Testis (tissue), 5 donors: ENCODE measurements at places on chromosomes 1 and 21. TPM values are rescaled to one million over a fixed set of nuclear protein-coding genes. Genes with fewer than 3 reads are reported as not detected.
A peak's percentile ranks its signal among the peaks of the same experiment; 100 is the strongest.

The RPF1 gene
- 49.2 TPM for total RNA-seq

- DNase-seq = no peak
These were observed 143.0 kb upstream of the MAGI3 start for GRCh38 chr1:113247355-113247754.

DNA sequence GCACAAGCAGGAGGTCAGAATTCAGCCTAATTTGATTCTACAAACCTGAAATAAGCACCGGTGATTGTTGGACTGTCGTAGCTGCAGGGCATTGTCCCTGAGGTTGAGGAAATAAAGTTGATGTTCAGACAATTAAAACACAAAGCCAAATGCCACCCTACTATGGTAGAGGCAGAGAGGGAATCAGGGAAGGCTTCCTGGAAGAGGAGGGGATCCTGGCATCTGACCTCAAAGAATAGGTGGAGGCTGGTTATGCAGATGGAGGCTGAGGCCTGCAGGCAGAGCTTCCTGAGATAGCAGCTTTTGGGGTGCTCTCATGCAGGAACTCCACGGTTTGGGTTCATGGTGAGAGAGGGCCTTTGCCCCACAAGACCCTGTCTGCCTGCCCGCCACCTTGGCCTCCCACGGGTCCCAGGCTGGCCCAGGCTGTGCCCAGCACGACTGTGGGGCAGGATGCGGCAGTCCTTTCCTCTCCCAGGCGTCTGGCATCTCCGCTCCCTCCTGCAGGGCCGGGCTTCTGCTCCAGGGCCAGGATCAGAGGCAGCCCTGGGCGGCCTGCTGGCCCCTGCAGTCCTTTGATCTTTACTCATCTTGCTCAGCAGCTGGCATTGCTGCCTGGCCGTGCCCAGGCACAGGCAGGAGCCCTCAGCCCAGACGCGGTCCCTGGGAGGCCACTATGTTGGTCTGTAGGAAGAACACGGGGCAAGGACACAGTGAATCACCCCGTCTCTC, 134.1 kb upstream of the VAMP3 start:
- no peak for DNase-seq

- peak; percentile 72 for DNase-seq
These were observed 34.4 kb upstream of the SLC30A1 start for GRCh38 chr1:211613108-211613947.

DNA sequence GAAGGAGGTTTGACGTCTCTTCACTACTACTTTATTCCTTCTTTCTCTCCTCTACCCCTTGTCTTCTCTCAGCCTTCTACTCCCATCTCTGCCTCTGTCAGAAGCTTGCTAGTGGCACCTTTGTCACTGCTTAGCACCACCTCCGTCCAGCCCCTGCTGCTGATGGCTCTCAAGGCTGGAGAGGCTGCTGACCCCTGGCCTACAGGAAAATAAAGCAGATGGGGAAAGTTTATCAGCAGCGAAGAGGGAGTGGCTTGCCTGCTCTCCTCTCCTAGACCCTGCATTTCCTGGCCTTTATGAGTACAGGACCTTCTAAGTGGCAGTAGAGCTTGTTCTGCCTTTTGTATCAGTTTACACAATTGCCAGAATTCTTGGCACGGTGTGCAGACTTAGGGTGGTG, 27.0 kb downstream of the PROX1 start:
- DNase-seq = no peak

The CYP4X1 gene
- total RNA-seq = 10.4 TPM

DNA sequence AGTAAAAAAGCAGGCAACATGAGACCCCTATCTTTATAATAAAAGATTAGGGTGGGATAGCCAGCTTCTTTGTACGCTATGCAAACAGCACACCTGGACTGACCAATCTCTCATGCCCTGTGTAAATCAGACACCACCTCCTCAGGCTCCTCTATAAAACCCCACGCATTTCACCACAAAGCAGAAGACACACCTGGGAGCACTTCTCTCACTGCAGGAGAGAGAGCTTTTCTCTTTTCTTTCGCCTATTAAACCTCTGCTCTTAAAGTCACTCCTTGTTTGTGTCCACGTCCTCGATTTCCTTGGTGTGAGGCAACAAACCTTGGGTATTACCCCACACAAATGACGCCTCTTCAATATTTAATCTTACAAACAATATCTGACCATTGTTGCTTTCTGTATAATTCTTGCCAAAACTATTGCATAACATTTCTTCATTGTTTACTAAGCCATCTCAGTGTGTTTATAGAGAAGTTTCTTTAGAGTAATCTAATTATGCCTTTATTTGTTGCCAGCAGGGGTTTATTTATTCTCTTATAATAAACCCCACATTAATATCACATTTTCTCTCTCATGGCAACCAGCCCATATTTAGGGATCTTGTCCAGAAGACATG, 31.6 kb upstream of the NUF2 start:
- DNase-seq = no peak

DNA sequence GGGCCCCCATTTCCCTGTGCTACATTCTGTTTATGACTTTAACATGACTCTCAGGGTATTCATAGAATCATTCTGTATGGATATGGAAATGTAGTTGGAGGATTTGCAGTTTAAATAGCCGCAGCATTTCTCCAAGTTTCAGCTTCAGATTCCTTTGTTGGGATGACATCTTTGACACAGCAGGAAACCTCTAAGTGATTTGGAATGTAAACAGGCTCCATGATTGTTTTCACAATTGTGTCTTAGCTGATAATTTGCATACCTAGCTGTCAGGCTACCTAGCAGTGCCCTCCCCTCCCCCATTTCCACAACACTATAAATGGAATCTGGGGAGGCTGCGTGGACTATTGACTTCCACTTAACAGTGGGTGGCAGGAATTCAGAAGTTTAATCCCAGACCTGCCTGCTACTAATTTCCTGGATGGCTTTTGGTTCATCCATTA, 290.2 kb downstream of the HLX start:
- DNase-seq = no peak

The L1TD1 gene
- total RNA-seq = 8.4 TPM

GRCh38 chr1:70072231-70072751, 133.1 kb downstream of the LRRC40 start:
- DNase-seq = no peak

DNA sequence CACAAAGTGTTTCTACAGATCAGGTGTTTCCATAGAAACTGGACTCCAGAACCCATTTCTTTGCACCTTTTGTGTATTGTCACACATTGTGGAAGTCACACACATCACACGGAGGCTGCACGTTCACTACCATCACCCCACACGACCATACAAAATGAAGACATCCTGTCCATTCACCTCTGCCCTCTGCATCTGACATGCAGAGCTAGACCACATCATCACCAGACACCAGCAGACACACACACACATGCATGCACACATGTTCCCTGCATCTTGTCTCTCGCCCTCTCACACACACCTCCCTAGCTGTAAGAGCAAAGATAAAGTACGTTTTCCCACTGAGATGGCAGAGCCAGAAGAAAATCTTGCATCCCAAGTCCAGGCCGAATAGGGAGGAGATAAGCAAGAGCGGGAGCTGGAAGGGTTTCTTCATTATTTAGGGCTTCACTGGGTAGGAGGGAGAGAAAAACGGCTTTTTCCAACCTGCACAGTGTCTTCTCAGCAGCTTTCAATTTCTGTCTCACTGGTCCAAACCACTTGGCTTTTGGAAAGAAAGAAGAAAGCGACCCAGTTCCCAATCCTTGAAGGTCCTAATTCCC, 709 bp downstream of the PRELP start:
- DNase-seq = no peak

The GREM2 gene
- total RNA-seq = 0.39 TPM

DNA sequence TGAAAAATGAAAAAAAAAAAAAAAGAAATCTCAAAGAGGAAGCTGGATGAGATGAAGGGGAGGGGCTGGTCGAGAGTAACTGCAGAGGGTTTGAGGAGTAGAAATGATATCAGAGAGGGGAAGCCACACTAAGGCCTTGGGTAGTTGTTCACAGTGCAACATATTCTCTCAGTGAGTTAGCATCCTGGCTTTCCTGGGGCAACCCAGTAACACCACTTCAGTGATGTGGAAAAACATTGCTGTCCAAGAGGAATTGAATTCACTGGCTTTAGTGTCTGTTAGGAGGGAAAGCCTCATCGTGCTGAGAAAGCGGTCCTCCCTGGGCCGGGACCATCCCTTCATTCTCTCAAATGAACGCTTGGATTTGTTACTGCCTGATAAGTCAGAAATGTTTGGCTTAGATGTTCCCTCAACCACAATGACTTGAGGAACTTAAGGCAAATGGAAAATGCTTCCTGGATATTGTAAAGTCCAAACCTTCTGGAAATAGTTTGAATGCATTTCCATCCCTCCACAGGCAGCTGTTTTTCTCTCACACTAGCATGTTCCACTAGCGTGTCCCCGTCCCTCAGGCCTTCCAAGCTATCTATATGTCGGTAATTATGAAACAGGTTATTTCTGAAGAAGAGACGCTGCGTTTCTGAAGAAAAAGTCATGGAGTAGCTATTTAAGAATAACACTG, 12.2 kb downstream of the TGFB2 start:
- DNase-seq = no peak

DNA sequence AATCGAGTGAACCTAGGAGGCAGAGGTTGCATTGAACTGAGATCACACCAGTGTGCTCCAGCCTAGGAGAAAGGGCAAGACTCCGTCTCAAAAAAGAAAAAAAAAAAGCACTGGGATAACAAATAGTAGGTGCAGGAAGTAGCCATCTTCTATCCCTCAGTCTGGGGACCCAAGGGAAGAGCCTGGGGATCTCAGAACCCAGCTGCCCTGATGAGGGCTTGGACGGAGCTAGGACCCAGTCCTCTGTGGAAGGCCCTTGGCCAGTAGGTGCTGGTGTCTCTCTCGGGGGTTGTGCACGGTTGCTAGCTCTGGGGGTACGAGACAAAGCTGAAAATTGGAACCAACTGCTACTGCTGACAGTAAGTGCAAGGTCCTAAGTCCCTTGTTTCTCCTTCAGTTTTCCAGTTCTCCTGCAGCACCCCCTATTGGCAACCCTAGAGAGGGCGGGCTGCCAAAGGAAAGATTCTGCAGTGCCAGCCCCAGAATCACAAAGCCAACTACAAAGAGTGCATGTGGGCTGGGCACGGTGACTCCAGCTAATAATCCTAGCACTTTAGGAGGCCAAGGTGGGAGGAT, 57.6 kb upstream of the KIF1B start:
- DNase-seq = peak; percentile 77

- no peak for DNase-seq
These were observed 14.7 kb upstream of the PTGFR start for GRCh38 chr1:78475888-78476610.

GRCh38 chr1:40553017-40553416, 21.6 kb downstream of the ZNF684 start:
- DNase-seq = no peak

- DNase-seq = no peak
These were observed 16.2 kb upstream of the MYOG start for GRCh38 chr1:203101813-203102634.

- no peak for DNase-seq
These were observed 129.6 kb downstream of the RYR2 start for GRCh38 chr1:237171454-237172117.

DNA sequence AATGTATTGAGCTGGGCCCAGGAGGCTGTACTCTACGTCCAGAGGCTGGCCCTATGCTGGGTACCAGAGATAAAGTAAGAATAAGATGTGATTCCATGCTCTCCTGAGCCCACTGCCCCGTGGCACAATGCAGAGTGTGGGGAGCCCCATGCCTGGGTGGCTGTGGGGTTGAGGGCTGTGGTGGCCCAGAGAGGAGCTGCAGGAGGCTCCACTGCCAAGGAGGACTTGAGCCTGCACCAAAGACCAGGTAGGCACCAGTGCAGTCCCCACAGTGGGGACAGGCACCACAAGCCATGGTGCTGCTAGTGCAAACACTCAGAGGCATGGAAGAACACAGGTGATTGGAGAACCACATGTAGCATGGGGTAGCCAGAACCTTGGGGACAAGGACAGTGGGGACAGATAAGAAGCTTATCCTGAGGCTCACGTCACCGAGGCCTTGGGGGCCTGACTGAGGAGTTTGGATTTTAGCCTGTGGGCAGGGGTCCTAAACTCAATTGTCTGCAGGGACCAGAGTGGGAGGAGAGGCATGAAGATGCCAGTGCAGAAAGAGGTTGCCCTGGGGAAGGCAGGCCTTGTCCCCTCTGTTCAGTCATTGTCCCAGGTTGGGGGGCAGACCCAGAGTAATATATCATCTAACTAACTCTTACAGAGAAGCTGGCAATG, 21.9 kb upstream of the EPS8L3 start:
- DNase-seq = peak; percentile 10

GRCh38 chr21:15826147-15826780, 96.5 kb downstream of the USP25 start:
- peak; percentile 21 for DNase-seq

DNA sequence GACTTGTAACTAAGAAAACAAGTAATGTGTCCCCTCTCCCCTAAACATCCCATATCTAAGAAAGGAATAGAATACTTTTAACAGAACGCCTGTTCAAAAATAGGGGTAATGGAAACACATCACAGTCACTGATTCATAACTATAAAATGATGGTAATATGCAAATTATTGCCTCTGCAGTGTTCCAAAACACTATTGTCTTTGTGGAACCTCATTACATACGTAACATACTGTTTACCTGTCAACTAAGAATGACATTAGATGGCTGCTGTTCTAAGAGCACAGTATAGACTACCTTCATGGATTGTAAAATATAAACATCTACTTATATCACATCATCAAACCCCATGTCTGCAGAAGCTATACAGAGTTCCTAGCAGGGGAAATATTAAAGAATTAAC, 3.4 kb upstream of the BCL2L15 start:
- no peak for DNase-seq

GRCh38 chr21:32499249-32500055, 85.9 kb downstream of the TCP10L start:
- DNase-seq = no peak

The LIX1L gene
- total RNA-seq = 20.6 TPM

The ADCY10 gene
- 24.6 TPM for total RNA-seq

The CACNA1S gene
- 0.08 TPM for total RNA-seq

- no peak for DNase-seq
These were observed 17.8 kb upstream of the PTGFR start for GRCh38 chr1:78472851-78473496.

DNA sequence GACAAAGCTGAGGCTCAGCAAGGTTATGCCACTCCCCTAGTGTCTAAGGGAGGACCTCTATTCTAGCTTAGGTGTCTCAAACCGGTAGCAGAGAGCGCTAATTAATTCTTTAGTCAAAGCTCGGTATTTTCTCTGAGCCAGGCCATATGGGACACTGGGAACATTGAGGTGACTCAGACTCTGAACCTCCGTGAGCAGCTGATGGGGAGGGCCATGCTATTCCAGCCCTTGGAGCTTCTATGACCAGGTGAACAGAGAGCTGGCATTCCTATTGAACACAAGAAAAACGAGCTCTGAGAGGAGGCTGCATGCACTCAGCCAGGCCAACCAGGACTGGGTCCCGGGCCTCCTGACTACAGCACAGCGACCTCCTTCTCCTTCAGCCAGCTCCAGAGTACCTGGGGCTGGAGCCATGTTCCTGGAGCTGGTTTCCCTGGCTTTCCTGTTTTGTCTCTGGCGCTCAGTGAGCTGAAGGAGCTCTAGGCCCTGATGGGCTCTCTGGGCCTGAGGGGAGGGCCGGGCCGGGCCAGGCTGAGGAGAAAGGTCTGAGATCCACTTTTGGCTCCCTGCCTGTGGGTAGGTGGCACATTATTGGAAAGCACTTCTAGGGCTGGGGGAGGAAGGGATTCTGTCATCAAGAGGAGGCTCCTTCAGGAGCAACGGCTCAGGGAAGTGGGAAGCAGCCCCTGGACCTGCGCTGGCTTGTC, 37.0 kb downstream of the SLC9A1 start:
- no peak for DNase-seq

GRCh38 chr21:27422435-27422834, 455.5 kb upstream of the ADAMTS5 start:
- DNase-seq = no peak

- no peak for DNase-seq
These were observed 1282.6 kb downstream of the NCAM2 start for GRCh38 chr21:22280851-22281250.
